ENCODE measurements at places on chromosomes 7 and 10.
A peak's percentile ranks its signal among the peaks of the same experiment; 100 is the strongest.

- DNase-seq: no peak
Observed at GRCh38 chr7:2018569-2019460, 213.9 kb downstream of the MAD1L1 start.

GRCh38 chr7:103031781-103032180 is 42.8 kb downstream of the FBXL13 start:
- DNase-seq: no peak

- no peak for DNase-seq
Observed at GRCh38 chr10:69647126-69647525, 17.1 kb downstream of the FAM241B start.

GRCh38 chr7:129438839-129439651 is 4.8 kb downstream of the STRIP2 start:
- DNase-seq: peak; percentile 82

DNA sequence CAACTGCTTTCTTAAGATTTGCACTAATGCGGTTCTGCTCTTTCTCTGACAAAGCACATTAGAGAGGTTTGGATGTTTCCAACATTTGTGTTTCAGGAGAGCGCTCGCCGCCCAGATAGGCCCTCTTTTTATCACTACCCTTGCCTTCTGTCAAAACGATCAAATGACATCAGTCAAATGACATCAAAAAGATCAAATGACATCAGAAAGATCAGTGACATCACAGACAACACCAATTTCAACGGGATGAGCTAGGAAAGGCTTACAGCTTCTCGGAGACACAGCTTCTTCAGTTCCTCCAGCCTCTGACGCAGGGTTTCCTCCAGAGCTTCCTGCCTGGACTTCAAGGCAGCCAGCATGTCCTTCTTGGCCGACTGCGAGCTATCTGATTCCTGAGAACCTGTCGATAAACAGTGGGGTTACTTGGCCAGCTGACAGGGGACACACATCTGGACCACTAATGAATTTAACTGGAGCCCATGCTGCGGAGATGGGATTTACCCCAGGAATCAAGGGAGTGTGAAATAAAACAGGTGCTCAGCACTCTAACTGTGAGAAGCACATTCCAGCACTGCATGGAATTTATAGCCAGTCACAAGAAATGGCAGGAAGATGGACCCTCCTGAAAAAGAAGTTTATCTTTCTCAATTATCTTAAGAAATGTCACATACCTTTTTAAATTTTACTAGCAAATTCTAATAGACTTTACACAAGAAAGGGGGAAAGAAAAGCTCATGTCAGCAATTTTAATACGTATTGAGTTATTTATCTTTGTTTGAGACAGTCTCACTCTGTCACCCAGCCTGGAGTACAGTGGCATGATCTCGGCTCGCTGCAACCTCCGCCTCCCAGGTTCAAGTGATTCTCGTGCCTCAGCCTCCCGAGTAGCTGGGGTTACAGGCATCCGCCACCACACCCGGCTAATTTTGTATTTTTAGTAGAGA is 88.2 kb downstream of the PRPF18 start:
- DNase-seq: no peak

DNA sequence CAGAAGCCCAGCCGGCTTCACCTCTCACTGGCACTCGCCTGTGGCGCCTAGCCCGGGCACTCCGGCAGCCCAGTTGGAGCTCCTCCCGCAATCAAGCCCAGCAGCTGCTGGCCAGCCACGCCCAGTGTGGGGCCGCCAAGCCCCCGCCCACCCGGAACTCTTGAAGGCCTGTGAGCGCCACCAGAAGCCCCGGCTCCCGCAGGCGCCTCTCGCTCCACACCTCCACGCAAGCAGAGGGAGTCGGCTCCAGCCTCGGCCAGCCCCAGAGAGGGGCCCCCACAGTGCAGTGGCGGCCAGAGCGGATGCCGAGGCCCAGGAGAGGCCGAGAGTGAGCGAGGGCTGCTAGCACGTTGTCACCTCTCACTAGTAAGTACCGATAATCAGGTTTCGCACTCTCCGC is 240.7 kb downstream of the TFEC start:
- no peak for DNase-seq

- no peak for DNase-seq
Observed at GRCh38 chr7:82442492-82443035, 1.0 kb downstream of the CACNA2D1 start.

GRCh38 chr10:126070476-126071215 is 174.3 kb downstream of the FANK1 start:
- no peak for DNase-seq

DNA sequence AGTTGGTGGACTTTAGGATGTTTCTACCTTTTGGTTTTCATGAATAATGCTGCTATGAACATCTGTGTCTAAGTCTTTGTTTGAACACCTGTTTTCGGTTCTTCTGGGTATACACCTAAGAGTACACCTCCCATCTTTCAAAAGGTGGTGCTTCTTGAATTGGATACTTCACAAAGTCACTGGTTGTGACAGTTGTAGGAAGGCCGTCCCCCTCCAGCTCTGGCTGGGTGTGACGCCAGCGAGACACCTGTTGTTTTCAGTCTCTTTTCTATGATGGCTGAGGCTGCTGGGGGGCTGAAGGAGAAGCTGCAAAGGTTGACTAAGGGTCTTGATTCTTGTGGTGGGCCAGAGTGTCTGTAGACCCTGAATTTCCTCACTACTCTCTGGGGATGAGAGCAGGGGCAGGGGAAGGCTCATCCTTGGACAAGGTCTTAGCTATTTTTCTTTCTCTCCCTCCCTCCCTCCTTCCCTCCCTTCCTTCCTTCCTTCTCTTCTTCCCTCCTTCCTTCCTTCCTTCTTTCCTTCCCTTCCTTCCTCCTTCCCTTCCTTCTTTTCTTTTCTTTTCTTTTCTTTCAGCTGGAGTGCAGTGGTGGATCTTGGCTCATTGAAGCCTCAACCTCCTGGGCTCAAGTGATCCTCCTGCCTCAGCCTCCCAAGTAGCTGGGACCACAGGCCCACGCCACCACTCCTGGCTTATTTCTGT is 5.6 kb downstream of the NEURL1 start:
- no peak for DNase-seq

GRCh38 chr7:155303897-155304296 is 6.2 kb downstream of the INSIG1 start:
- DNase-seq: no peak

- DNase-seq: no peak
Observed at GRCh38 chr7:107016312-107016711, 28.2 kb upstream of the PRKAR2B start.

- DNase-seq: no peak
Observed at GRCh38 chr10:17181110-17181509, 20.4 kb downstream of the TRDMT1 start.

Data from activated CD4-positive, alpha-beta T cell treated with anti-CD3 and anti-CD28 coated beads, Interleukin-2, amount 50 U/mL, for 48 hours (primary cell).